ENCODE measurements at places on chromosomes 4 and X.

GRCh38 chr4:89898304-89898716 lies 3.7 kb downstream of the MMRN1 start:
- DNase-seq, result no peak

GRCh38 chrX:54758114-54759055 lies 39.7 kb downstream of the ITIH6 start:
- DNase-seq, result no peak

DNA sequence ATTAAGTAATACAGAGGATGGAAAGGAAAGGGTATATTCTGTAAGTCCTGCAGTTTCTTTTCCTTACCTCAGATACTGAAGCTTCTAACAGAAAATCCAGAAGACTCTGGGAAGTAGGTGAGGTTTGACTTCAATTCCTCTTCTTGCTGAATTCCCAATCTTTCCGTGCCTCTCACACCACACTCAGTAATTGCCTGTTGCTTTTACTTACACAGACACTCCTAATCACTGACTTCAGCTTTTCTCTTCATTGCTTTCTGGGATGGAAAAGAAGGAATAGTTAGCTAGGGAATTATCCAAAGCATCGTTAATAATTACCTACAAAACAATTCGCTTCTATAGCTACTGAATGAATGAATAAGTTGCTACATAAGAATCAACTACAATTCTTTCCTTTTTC lies 163.6 kb downstream of the FBXO8 start:
- no peak for DNase-seq

- DNase-seq, result no peak
These were observed 10.3 kb downstream of the ATP5ME start for GRCh38 chr4:663438-664428.

DNA sequence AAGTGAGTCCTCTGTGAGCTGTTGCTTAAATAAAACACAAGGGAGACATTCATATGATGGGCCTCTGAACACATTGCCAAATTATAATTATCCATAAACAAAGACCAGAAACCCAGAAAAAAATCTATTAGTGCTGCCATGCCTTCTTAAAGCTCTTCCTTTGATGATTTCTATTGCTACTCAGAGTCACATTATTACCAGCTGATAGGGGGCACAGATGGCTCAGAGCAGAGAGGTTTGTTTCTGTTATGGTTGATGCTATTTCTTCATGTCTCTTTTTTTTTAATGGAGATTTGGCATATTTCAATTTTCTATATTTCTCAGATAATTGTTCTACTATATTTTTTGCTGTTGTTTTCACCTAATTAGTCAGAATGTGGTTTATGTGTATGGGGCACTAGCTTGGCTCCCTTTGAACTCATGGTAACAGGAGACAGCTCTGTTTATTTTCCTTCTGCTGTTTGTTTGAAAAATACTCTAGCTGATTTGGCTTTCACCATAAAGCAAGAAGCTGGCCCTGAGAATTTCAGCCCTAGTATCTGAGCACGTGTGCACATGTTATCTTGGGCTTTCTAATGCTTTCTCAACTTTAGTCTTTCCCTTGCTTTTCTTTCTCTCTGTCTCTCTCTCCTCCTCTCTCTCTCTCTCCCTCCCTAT lies 568.8 kb downstream of the PPARGC1A start:
- no peak for DNase-seq

- no peak for DNase-seq
These were observed 259.6 kb downstream of the ASMT start for GRCh38 chrX:1874416-1874815.

GRCh38 chr4:121069430-121069829 lies 2.9 kb downstream of the NDNF start:
- DNase-seq, result no peak

DNA sequence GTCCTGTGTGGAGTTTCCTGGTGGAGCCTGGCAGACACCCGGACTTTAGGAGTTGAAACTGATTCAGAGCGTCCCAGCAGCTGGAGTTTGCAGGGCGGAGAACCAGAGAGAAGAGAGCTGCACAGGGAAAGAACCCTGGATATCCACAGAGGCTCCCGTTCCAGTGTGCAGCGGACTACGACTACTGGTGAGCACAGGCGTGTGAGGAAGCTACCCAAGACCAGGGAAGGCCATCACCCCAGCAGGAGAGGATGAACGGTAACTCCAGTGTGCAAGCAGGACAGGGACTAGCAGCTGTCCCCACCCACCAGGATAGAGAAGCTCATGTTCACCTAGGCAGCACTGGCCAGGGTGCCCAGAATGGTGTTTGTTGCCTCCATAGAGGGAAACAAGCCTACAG lies 2.3 kb downstream of the LAGE3 start:
- DNase-seq, result no peak

- DNase-seq, result no peak
These were observed 227.1 kb upstream of the JADE1 start for GRCh38 chr4:128582427-128582870.

GRCh38 chr4:143389579-143390195 lies 53.0 kb downstream of the GAB1 start:
- DNase-seq, result no peak

- no peak for DNase-seq
These were observed 42.4 kb downstream of the FNIP2 start for GRCh38 chr4:158811216-158811540.

DNA sequence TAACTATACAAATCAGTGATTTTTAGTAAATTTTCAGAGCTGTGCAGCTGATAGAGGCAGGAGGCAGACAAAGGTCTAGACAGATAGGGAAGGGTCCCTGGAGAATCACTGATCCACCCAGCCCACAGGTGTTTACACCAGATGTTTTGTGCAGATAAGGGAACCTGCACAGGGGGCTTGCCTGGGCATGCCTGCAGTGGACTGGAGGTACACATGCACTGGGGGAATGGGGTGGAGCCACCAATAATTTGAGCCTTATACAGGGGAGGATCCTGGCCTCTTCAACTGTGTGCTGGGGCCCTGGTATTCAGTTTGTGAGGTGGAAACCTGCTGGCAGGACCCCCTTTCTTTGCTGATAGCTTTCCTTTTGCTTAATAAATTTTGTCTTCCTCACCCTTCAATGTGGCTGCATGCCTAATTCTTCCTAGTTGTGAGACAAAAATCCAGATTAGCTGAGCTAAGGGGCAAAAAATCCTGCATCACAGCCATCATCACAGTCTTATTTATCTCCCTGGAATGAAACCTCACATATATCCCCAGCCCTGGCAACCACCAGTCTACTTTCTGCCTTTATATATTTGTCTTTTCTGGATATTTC lies 102.8 kb downstream of the KDM6A start:
- no peak for DNase-seq

- DNase-seq, result no peak
These were observed 352.9 kb downstream of the RAPGEF2 start for GRCh38 chr4:159455675-159456237.

DNA sequence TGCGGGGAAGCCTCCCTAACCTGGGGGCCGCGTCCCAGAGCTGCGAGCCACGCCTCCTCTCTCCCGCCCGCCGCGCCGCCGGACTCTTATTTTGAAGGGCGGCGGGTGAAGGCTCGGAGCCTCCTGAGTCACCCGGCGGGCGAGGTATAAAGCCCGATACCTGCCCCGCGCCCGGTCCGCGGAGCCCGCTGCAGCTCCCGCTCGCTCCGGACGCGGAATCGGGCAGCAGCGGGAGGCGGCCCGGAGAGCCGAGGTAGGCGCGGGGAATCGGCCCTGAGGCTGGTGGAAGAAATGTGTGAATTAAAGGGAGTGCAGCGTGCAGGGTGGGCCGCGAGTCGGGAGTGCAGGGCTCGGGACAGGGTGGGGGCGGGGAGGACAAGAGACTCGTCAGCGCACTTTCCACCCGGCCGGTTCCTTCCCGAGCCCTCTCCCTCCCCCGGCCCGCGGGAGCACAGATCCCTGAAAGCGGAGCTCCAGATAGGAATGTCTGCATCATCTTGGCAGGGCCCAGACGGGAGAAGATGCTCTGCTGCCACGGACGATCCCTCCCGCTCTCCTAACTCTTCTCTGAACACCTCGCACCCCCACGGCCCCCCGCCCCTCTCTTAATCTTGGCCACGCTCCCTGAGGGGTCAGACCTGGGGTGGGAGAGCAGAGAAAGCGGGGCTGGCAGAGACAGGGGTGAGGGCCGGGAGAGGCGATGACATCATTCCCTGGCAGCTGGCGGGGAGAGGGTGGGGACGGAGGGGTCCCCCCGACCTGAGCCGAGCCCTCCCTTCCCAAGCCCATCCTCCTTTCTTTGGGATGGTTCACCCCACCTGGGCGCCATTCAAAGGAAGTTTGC lies 177.9 kb downstream of the CBR4 start:
- DNase-seq, result peak; percentile 89

- no peak for DNase-seq
These were observed 332.9 kb downstream of the PPP3CA start for GRCh38 chr4:101014417-101014816.

- no peak for DNase-seq
These were observed 30.9 kb downstream of the PAGE2 start for GRCh38 chrX:55119712-55120111.

DNA sequence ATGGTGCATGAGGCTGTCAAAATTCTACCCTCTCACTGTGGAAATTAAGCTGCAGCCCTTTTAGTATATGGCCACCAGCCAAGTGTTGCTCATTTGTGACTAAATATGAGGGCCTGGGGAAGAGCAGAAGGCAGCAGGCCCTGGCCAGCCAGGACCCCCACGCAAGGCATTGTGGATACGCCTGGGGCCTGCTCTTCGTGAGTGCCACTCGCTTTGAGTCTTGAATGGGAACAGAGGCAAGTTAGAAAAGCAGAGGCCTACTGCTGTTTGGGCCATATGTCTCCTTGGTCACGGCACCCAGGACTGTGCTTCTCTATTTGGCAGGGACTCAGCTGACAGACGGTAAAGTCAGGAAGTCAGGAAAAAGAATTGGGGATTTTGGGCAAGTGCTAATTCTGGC lies 10.9 kb downstream of the RTL5 start:
- peak; percentile 67 for DNase-seq

GRCh38 chrX:107547621-107548020 lies 80.7 kb upstream of the PRPS1 start:
- no peak for DNase-seq

DNA sequence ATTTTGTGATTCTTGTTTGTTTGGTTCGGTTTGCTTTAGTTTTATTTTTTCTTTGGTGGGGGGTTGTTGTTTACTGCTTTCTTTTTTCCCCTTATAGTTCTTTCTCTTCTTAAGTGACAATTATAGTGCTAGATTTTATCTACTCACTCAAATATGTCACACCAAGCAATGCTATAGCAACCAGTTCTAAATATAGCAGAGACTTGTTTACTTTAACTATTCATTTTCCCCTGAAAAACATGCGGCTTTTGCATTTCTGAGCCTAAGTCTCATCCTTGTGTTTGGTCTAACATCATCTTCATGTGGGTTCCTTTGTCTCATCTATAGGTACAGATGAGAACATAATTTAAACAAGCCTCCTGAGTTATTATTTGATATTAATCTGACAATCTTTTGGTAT lies 676.6 kb downstream of the FAT4 start:
- DNase-seq, result no peak

- no peak for DNase-seq
These were observed 156.9 kb downstream of the TENM3 start for GRCh38 chr4:182400081-182400480.

GRCh38 chr4:166277853-166278252 lies 404.8 kb downstream of the TLL1 start:
- DNase-seq, result no peak

GRCh38 chr4:75391489-75392166 lies 122.6 kb downstream of the RCHY1 start:
- DNase-seq, result no peak

DNA sequence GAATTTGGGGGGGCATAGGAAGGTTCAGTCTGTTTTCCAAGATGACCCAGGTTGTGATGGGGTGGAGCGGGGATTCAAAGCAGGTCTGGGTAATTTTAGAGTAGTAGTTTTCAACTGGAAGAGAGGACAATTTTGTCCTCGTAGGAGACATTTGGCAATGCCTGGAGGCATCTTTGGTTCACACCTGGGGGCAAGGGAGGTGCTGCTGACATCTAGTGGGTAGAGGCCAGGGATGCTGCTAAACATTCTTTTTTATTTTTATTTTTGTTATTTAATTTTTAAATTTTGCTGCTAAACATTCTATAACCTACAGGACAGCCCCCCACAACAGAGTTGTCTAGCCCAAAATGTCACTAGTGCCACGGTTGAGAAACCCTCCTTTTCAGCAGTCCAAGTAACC lies 1.9 kb downstream of the RAB9A start:
- no peak for DNase-seq

GRCh38 chr4:154622598-154622997 lies 10.1 kb upstream of the FGG start:
- no peak for DNase-seq

- DNase-seq, result no peak
These were observed 41.8 kb upstream of the PACRGL start for GRCh38 chr4:20658456-20658855.

DNA sequence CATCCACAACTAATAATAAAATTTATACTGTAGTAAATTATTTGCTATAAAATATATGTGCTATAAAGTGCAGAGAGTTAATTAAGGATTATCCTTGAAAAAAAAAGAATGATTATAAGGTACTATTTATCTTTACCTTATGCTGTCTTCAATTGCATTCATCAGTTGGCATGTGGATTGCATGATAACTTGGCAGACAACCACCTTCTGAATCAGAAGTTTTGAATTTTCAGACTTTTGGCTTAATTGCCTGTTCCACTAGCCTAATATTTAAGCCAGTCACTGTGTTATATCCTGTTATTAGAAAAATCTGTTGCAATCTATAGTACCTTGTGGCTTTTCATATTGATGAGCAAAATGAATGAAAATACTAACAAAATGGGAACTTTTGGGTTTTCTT lies 1040.3 kb upstream of the PCDH10 start:
- DNase-seq, result no peak

DNA sequence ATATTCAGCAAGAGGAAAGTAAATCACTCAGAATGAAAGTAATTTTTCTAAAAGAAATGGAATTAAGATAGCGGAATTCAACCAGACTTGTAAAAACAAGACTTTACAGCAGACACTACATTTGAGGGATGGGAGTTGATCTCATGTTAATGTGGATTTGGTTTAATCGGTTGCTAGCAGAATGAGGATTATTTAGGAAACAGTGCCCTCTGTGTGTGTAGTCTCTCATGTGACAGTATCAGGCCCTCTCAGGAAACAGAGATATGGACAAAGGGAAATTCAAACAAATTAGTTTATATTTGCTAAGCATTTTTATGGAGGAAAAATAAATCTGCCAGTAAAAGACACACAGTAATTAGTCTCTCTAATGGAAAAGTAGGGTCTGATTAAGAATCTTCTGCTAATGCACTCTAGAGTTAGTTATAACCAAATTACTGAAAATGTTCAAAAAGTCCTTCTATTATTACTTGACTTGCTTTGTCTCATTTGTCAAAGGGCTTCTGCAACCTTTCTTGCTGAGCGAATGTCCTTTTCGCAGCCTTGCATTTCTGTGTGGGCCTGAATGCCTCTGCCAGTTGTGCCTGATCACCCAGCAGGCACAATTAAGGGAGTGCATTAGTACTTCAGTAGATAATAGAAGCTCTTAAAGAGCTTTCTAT lies 1282.3 kb upstream of the TENM3 start:
- no peak for DNase-seq

DNA sequence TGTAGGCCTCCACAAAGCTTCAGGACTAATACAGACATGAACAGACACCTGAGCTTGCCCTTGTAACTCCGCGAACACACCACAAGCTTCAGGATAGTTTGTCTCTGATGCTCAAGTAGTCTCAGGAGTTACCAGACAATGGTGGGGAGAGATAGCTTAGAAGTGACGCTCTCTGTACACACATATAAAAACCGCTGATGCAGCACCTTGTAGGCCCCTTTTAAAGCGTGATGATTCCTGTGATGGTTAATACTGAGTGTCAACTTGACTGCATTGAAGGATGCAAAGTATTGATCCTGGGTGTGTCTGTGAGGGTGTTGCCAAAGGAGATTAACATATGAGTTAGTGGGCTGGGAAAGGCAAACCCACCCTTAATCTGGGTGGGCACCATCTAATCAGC lies 78.7 kb downstream of the MAGED4 start:
- no peak for DNase-seq

GRCh38 chr4:61921920-61922319 lies 721.8 kb downstream of the ADGRL3 start:
- no peak for DNase-seq

Data from coronary artery (tissue), 2 donors.